ENCODE measurements at places on chromosomes 12 and 14. TPM values are rescaled to one million over a fixed set of nuclear protein-coding genes. Genes with fewer than 3 reads are reported as not detected.

DNA sequence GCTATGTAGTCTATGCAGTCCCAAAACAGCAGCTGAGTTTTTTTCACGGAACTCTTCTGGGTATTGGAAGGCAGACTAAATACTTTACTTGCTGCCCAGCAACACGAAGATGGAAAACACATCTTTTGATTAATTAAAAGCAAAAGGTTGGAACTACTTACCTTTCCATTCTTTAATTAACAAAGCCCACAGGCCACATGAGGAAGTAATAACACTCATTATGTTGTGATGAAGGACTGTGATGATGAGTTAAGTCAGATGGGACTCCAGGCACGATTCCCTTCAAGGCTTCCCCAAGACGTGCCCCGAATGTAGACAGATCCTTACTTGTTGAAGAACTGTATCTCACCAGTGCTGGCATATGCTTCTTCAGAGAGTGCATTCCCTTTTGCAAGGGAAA is 129.0 kb downstream of the WIF1 start:
- DNase-seq = no peak

- DNase-seq = no peak
These were observed 948.2 kb downstream of the GALC start for GRCh38 chr14:87044807-87045206.

Gene TRAF3
- 12.6 TPM for total RNA-seq

DNA sequence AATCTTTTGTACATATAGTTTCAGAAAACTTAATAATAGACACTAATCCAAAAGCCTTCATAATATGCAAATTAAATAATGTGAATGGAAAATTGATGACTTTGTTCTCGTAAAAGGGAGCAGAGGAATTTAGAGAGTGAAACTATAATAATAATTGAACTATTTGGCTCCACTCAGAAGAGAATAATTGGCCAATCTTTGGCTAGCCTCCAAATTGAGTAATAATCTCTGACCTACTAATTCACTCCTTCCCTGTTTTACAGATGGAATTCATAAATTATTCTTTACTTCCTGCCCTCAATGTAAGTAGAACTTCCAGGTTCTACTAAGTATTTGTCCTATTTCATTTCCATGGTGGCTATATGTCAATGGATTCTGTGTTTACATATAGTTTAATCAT is 15.8 kb downstream of the TRIM9 start:
- DNase-seq = no peak

Gene INSM2
- total RNA-seq = not detected

DNA sequence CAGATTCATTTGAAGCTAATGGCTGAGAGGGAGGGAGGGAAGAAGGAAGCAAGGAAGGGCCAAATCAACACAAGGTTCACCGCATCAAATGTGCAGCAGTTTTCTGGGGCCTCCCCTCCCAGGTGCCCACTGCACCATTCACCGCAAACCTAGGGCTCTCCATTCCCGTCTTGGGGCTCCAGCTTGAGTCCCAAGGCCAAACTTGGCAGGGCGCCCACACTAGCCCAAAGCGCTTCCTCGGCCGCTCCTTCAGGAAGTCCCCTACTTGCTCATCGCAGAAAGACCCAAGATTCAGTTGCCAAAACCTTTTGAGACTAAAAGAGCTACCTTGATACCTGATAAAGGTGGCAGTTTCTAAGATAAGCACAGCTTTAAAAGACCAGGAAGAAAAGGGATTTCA is 140.5 kb upstream of the FKBP4 start:
- DNase-seq = no peak

Gene TNS2
- 72.6 TPM for total RNA-seq

DNA sequence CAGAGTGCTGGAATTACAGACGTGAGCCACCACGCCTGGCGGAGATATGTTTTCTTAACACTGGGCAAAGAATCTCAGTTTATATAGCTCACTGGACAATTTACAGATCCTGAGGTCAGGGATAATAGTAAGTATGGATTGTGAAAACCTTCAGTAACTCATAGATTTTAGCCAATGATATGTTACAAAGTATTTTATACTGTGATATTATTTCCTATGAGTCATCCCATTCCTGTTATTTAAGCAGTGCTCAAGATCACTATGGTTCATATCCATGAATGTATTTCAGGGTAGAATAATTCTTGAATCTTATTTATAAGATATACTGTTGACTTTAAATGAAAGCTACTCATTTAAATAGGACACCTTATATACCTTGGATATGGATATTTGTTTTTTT is 107.2 kb downstream of the RAD51B start:
- DNase-seq = no peak

- DNase-seq = no peak
These were observed 248.5 kb downstream of the RERGL start for GRCh38 chr12:17841496-17841895.

Gene RIMBP2
- 5.3 TPM for total RNA-seq

- DNase-seq = no peak
These were observed 204.2 kb upstream of the PLXNC1 start for GRCh38 chr12:93944201-93944600.

GRCh38 chr14:34243001-34243400 is 219.0 kb downstream of the SPTSSA start:
- DNase-seq = no peak

GRCh38 chr14:36588788-36589187 is 6.4 kb upstream of the NKX2-8 start:
- DNase-seq = no peak

All from lower leg skin (tissue), 4 donors.